Cerebellar nuclear complex (tissue), 1 donor: ENCODE measurements at places on chromosomes 2 and 18.
A peak's percentile ranks its signal among the peaks of the same experiment; 100 is the strongest.

DNA sequence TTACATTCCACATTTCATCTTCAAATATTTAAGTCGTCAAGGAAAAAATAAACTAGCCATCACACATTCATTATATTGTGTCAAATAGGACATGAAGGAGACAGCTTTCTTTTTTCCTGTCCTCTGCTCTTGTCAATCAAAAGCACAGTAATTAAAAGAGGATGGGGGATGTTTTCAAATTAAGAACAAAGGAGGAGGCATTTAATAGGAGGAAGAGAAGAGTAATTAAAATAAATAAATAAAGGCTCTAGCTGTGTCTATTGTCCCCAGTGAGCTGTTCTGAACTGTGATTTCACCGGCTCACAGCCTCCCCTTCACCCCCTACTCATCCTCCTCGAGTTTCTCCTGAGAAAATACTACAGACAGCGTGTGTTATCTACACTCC lies 1377.1 kb upstream of the PIK3C3 start:
- no peak for DNase-seq

DNA sequence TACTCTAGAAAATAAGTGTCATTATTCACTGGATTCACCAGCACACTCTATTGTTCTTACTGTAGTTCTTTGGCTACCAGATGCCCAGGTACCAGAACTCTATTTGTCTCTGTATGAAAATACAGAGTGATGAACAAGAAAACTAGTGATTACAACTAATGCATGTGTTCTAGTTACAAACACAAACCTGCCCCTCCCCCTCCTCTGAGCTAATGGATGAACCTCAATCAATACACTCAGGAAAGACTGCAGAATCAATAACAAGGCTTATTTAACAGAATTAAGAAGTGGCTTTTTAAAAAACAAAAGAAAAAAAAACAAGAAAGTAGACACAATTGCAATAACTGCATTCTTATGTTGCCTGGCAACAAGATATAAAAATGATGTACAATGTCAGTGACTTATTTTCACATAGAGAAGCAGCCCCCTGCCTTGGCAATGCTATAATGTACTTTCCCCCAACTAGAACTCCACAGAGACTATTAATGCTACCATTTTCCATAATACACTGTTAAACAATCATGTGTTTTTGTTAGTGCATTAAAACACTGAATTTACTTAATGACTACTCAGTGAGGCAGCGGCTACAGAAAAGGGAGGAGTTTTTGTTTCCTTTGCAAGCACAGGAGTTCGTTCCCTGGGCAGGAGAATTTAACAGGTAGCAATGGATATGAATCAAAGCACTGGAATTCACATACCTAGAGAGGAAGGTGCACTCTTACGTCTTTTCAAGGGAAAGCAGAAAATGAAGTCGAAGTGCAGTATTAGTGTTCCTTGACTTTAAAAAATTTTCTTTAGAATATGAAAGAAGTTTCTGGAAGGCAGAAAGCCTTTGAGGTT lies 318.8 kb upstream of the REV1 start:
- DNase-seq = no peak

DNA sequence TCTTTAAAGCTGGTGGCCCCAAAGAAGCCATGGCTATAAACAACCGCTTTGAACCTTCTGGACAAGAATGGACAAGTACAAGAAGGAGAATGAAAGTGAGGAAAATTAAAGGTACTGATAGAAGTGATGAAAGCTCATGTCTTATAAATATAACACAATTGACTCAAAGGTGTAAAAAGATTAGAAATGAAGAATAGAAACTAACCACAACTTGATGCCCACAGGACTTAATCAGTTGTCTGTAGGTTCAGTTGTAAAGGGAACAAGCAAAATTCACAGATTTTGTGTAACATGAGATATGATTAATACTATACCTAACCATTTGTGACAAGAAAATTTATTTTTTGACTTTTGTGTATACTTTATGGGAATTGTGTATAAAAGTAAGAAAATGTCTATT lies 135.7 kb downstream of the NUP35 start:
- DNase-seq = no peak

GRCh38 chr2:142291969-142292368 lies 161.2 kb upstream of the LRP1B start:
- DNase-seq = no peak

DNA sequence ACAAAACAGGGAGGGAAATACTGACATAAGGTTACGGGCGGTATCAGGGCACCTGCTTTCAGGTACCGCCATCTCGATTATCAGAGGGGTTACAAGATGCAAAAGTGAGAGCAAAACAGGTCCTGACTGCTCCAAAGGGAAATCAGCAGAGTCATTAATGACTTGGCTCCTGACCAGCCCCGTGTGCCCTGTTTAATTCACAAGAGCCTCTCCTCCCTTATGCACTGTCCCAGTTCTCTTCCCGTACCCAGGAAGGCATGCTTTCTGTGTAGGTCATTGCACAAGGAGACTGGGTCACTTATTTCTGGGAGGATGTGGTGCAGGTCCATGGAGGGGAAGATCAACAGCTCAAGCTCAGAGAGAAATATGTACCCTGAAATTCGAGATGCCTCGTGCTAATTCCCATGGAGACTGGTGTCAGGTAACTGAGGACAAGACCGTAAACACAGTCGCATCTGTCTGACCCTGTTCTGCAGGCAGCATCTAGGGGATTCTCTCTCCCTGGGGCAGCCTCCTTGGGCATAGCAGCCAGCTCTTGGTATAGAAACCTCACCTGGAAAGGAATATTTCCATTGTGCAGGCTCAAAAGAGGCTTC lies 79.9 kb downstream of the HNRNPLL start:
- DNase-seq = no peak

DNA sequence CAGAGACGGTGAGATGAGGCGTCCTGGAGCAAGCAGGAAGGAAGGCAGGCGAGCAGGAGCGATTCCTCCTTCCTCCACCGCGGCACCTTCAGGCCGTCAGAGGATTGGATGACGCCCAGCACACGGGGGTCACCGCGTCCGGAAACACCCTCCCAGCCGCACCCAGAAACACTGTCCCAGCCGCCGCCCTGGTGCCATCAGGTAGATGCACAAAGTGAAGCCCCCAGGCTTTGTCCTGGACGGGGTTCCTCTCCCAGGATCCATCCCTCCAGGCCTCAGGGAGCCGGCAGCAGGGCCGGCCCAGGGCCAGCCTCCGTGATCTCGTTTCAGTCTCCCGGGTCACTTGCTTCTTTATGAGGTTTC lies 31.5 kb downstream of the RTP5 start:
- DNase-seq = no peak

- DNase-seq = no peak
These were observed 81.1 kb downstream of the MRPS9 start for GRCh38 chr2:105118960-105119359.

DNA sequence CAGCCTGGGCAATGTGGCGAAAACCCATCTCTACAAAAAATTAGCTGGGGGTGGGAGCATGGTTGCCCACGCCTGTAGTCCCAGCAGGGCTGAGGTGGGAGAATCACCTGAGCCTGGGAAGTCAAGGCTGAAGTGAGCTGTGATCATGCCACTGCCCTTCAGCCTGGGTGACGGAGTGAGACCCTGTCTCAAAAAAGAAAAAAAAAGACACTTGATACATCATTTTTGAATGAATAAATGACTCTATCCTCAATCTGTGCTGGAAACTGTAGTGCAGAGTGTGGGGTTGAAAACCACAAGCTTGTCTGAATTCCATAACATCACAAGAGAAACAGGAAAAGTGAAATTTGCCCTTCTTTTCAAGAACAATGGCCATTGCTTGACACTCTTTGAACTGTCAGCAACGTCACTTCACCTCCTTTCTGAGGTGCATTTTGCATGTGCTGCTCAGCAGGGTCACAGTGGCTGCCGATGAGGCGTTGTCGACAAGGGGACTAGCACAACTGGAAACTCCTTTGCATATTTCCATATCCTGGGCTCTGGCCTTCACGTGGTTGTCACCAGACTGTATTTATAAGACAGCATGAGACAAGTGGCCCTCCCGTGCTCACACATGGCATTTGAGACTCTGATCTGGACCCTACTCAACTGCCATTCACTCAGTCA lies 54.2 kb downstream of the DDX1 start:
- DNase-seq = no peak

- DNase-seq = no peak
These were observed 744.3 kb upstream of the ACVR2A start for GRCh38 chr2:147100406-147101035.

GRCh38 chr2:58796239-58796910 lies 555.2 kb upstream of the FANCL start:
- DNase-seq = no peak

- no peak for DNase-seq
These were observed 612.0 kb downstream of the IRS1 start for GRCh38 chr2:226187616-226188015.

- DNase-seq = no peak
These were observed 633 bp downstream of the KIAA1328 start for GRCh38 chr18:36829362-36830157.

- DNase-seq = no peak
These were observed 61.0 kb downstream of the TSPYL6 start for GRCh38 chr2:54194761-54195750.

- peak; percentile 55 for DNase-seq
These were observed 63.5 kb upstream of the ARL5A start for GRCh38 chr2:151891566-151892194.

- DNase-seq = no peak
These were observed 145.0 kb downstream of the CLIP4 start for GRCh38 chr2:29260142-29260772.

- no peak for DNase-seq
These were observed 121.2 kb upstream of the CAVIN2 start for GRCh38 chr2:191968120-191968519.

GRCh38 chr18:79927607-79928562 lies 23.6 kb downstream of the SLC66A2 start:
- DNase-seq = no peak

DNA sequence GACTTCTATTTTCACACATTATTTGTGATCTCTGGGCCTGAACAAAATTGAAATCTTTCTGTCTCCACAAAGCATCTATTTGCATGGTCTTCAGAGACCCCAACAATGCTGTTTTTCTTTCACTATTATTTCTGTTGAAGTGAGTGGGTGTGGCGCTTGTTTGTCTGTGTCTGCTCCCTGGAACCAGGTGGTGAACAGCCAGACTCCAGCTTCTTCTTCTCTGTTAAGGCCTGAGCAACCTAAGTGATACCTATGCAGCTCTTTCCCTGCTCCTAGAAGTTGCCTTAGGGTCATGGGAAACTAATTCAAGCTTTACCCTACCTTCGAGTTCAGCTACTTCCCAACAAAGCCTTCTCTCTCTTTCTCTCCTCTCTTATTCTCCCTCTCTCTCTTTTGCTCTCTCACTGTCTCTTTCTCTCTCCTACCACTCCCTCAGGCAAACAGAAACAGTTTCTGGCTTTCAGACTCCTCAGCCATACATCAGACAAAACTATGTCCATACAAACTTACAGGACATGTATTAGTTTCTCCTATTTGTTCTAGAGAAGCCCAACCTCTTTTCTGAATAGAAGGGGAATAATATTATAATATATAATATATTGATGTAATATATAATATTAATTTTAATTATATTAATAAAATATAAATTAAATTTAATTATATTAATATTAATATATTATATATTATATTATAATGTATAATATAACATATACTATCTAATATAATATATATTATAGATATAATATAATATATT lies 552.5 kb downstream of the DSC3 start:
- no peak for DNase-seq

- DNase-seq = no peak
These were observed 83.0 kb downstream of the ACSL3 start for GRCh38 chr2:222943820-222944219.

DNA sequence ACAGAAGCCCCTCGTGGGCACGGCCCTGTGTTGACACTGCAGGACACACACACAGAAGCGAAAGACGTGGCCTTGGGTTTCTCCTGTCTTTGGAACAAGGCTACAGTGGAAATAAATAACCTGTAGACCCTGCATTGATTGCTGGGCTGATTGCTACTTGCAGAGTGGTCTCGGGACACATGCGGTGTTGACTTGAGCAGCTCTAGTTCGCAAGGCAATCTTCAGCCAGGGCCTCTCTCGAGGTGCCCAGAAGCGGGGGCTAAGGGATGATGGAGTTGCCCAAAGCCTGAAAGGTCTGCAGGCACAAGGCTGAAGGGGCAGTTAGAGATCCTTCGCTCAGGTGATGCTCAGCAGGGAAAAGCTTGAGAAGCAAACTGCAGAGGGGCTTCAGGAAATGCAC lies 180.3 kb downstream of the SEPTIN10 start:
- no peak for DNase-seq

GRCh38 chr2:25119263-25119662 lies 49.1 kb downstream of the POMC start:
- no peak for DNase-seq

- DNase-seq = no peak
These were observed 131.6 kb downstream of the VAPA start for GRCh38 chr18:10045296-10045891.

DNA sequence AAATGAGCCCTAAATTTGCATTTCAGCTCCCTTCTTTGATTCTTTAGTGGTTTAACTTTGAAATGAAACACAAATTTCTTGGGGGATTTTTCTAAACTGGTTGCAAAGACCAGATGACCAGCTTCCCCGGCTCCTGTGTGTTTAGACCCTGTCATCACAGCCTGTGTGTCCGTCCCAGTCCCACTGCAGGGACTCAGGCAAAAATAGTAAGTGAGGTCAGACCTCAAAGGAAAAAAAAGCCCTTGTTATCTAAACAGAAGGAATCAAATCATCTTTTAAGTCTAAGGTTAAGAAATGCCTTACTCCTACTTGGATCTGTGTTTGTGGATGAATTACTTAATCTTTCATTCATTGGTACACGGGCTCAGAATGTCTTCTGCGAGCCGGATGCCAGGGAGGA lies 423.7 kb downstream of the LPIN1 start:
- DNase-seq = no peak

DNA sequence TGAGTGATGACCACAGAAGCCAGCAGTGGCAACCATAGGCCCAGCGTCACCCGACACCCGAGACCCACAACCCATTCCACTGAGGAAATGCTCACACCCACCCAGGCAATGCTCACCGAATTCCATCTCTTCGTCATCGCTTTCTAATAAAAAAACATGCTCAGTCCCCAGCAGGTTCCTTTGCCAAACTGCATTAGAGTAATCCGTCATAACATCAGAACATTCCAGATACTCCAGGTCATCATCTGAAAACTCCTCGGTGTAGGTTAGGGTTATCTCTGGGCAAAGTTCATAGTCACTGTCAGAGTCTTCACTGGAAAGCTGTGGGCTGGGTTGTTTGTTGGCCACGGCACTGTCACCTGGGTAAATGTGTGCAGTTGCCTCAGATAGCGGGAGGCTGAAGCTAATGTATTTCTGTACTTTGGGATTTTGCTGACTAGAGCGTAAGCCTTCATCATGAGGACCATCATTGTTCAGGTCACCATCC lies 49.3 kb downstream of the ALPK2 start:
- DNase-seq = no peak

DNA sequence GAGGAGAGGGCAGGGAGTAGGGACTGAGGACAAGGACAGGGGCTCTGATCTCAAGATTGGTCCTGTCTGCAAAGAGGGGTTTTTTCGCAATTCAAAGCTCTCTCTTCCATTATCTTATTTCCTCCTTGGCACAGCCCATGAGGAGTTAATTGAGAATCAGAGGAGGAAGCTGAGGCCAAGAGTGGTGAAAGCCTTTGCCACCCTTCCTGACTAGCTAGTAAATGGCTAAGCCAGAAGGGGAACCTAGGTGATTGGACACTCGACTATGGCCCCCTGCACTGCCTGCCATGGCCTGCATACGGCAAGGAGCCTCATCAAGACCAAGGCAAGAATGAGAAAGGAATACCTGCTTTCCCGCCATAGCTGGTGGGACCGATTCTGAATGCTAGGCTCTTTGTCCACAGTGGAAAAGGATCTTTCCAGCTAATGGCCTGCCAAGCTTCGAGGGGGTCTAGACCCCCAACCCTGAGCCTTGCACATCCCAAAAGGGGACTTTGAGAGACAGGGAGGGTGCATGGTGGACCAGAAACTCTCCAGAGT lies 237.9 kb downstream of the HAUS1 start:
- DNase-seq = no peak

GRCh38 chr2:157785866-157786662 lies 90.1 kb downstream of the ACVR1 start:
- no peak for DNase-seq
